Myocyte (in vitro differentiated cells): ENCODE measurements at places on chromosomes 11 and 22.
A peak's percentile ranks its signal among the peaks of the same experiment; 100 is the strongest.

DNA sequence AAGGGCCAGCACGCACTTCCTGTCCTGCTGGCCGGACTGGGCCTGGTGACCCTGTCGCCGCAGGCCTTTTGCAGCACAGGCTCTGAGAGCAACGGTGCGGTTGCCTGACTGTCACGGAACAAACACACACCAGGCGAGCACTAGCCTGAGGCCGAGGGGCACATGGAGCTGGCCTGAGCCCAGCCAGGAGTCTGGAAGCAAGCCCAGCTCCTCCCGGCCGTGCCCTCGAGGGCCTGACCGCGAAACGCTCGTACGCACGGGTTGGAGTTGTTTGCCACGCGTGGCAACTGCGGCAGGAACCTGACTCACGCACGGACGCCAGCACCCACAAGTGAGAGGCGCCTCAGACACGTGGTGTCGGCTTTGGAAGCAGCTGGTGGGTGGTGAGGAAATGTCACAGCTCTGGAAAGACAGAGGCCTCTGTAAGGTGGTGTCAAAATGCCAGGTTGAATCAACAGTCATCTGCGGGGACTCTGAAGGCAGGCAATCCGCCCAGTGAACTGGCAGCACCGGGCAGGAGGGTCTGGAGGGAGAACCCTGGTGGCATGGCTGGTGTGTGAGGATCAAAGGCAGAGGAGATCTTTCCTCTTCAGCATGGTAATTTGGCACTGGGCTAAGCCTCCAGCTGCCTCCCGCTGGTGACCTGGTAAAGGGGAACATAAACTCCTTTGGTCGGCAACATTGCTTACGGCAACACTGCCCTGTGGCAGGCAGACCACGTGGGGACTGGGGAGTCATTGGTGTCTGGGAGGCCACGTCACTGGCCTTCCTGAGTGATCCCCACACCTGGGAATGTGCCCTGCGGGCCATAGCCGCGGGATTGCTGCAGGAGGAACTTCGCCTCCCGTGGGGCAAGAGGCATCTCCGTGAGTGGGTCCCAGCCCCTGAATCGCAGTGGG, 15.3 kb upstream of the IL17REL start:
- peak; percentile 92 for DNase-seq

GRCh38 chr22:20013382-20013871, 3.2 kb downstream of the ARVCF start:
- peak; percentile 59 for DNase-seq

GRCh38 chr11:63986156-63986931, at the start of gene OTUB1:
Gene OTUB1, plus strand, starts transcription at chr11:63986438. Its CDS starts 19 bp downstream, at chr11:63986457.
- peak; percentile 92 for DNase-seq

- no peak for DNase-seq
Observed at GRCh38 chr11:870127-870413, 27.4 kb downstream of the TSPAN4 start.

DNA sequence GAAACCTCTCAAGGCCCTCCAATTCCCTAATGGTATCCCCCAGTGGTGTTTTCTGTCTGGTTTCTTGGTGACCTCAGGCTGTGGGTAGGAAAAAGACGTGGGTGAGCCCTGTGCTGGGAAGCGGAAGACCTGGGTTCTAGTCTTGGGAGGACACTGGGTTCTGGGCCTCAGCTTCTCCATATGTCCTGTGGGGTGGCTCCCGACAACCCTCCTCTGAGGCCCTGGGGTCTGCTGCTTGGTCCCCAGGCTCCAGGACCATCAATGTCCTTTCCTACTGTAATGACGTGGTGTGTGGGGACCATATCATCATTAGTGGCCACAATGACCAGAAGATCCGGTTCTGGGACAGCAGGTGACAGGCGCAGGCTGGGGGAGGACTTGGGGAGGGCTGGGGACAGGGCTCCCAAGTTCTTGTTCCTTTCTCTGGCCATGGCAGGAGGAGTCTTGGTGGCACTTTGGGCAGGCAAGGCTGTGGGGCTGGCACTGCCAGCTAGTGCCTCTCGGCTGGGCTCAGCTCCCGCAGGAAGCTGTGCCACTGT, 12.8 kb downstream of the ATG16L2 start:
- no peak for DNase-seq
